ENCODE measurements at places on chromosomes 5 and 9. TPM values are rescaled to one million over a fixed set of nuclear protein-coding genes. Genes with fewer than 3 reads are reported as not detected.
A peak's percentile ranks its signal among the peaks of the same experiment; 100 is the strongest.

DNA sequence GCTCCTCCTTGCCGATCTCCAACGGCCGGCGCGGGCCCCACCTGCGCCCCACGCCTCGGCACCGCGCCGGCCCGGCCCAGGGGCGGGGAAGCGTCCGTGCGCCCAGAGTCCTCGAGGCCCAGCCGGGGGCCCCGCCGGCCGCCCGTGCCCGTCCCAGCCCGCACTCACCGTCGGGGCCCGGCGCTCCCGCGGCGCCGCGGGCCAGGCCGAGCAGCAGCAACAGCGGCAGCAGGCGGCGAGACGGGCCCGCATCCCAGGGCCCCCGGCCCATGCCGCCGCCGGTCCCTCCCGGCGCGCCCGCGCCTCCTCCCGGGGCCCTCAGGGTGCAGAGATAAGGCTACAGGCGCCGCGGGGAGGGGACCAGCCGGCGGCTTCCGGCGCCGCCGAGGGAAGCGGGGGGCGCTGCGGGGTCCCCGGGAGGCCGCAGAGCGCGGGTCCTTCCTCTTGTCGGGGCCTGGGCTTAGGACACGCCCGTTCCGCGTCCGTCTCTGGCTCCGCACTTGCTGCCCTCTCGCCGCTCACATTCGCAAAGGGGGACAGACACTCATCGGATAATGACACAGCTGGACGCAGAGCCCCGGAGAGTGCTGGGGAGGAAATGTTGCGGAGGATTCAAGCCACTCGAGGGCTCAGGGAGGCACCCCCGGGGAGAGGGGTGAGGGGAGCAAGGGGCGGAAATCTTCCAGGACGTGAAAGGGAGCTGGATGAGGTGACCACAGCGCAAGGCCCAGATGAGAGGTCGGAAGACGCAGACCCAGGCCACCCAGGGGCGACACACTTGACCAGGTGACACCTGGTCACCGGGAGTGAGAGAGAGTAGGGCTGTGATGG lies at the start of gene SUSD1:
Gene SUSD1, minus strand, starts transcription at position 333 of the 831 bp plus-strand sequence. Its CDS starts 62 bp downstream, at position 271.
- DNase-seq, result peak; percentile 13

DNA sequence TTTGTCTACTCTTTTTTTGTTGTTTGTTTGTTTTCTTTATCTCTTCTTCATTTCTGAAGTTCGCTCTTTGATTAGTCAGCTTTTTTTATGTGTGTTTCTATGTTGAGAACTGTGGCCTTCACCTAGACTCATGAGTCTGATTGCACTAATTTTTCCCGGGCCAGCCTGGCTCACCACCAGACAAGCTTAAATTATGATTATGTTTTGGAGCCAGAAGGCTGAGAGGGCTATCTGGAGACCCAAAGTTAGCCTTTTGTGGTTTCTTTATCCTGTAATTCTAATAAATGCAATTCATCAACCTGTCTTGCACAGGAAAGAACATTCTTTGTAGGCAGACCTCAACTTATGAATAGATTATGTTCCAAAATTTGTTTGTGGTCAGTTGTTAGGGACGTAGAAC lies 20.8 kb upstream of the ACTBL2 start:
- peak; percentile 91 for DNase-seq

GRCh38 chr9:34493972-34494535 lies 28.7 kb downstream of the ENHO start:
- peak; percentile 57 for DNase-seq

GRCh38 chr9:37410354-37410861 lies 12.1 kb upstream of the GRHPR start:
- DNase-seq, result no peak

GRCh38 chr5:51625224-51625968 lies 242.1 kb downstream of the ISL1 start:
- no peak for DNase-seq

DNA sequence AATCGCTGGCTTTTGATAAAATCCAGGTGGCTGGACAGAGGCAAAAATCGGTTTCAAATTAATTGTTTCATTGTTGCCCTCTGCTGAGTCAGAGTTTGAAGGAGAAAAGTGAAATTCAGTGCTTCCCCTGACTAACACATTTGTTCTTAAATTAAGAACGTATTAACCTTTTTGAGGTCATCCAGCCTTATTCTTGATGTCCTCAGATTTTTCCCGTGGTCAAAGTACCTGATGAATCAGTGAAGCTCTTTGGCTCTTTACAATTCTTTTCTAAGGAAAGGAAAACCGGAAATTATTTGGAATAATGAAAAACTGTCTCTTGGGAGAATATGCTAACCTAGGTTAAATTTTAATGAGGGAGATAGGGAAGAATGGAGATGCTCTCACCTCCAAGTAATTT lies 21.6 kb downstream of the OSMR start:
- no peak for DNase-seq

GRCh38 chr5:147407094-147407681 lies 102.7 kb downstream of the DPYSL3 start:
- no peak for DNase-seq

GRCh38 chr5:134792286-134792685 lies 33.7 kb downstream of the DDX46 start:
- DNase-seq, result no peak

- DNase-seq, result peak; percentile 95
Measured at GRCh38 chr5:113294311-113295110, 140.3 kb downstream of the TSSK1B start.

WDR38 gene
- not detected for total RNA-seq

BSPRY gene
- not detected for total RNA-seq

PCDHB7 gene
- total RNA-seq, result under 0.01 TPM

MARCOL gene
- not detected for total RNA-seq

FBP2 gene
- not detected for total RNA-seq

THBS4 gene
- total RNA-seq, result under 0.01 TPM

ACTL7B gene
- under 0.01 TPM for total RNA-seq

CMYA5 gene
- 1.7 TPM for total RNA-seq

ZNF367 gene
- 4.8 TPM for total RNA-seq
